ENCODE measurements at places on chromosomes 5 and 9.

- no peak for DNase-seq
Observed at GRCh38 chr5:88879724-88880123, 3.3 kb downstream of the MEF2C start.

DNA sequence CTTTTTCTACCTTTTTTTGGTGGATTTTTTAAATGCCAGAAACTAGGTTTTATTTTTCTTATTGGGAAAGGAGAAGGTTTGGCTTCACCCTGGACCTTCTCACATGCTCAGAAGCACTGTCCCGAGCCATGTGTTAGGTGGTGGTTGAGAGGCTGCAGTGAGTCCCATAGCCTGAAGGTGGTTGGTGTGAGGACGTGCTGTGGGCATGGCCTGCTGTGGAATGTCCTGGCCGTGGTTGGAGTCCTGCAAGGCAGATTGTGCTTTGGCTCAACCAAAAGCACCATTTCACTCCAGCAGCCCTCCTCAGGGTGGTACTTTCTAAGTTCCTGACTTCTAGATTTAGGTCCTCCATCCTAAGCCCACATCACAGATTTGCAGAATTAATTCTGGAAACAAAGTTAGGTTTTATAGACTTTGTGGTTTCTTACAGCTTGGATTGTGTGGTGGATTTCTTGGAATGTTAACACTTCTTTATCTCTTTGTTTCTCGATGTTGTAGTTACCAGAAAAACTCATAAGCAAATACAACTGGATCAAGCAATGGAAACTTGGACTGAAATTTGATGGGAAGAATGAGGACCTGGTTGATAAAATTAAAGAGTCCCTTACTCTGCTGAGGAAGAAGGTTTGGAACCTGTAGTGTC lies 22.6 kb downstream of the OTULIN start:
- DNase-seq = no peak

GRCh38 chr5:98519571-98519970 lies 253.9 kb upstream of the RGMB start:
- DNase-seq = peak; percentile 8

DNA sequence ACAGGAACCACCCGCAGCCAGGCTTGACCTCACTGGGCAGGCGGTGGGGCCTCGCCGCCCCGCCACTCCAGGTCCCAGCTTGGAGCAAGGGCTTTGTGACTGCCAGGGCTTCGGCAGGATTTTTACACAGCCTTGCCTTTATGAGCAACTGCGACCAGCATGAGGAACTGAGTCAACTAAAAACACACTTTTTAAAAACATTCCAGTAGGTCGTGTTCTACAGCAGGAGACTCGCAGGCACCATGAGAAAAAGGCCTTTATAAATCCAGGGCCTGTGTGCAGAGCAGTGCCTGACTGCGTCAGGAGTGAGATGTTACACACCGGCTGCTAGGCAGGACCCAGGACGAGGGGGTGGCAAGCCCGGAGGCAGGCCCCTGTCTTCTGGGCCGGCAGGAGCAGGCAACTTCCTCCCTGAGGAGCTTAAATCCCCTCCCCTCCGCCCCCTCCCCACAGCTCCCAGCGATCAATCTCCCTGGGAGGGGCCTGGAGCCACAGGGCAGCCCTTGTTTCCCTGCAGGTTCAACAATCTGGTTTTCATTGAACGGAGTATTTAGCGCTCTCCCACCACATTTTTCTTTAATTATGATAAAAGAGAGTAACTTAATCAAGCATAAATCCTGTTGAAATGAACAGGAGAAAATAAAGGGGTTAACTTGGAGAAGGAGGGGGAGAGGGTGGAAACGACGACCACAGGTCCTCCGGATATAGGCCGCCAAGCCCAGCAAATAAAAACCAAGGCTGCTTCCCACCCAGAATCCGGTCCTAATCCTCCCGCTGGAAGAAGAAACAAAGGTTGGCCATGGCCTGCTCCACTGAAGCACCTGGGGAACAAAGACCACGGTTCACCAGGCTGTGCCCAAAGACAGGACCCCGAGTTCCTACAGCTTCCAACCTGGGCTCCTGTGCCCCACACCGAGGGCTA lies 92.5 kb downstream of the ROR2 start:
- DNase-seq = no peak

DNA sequence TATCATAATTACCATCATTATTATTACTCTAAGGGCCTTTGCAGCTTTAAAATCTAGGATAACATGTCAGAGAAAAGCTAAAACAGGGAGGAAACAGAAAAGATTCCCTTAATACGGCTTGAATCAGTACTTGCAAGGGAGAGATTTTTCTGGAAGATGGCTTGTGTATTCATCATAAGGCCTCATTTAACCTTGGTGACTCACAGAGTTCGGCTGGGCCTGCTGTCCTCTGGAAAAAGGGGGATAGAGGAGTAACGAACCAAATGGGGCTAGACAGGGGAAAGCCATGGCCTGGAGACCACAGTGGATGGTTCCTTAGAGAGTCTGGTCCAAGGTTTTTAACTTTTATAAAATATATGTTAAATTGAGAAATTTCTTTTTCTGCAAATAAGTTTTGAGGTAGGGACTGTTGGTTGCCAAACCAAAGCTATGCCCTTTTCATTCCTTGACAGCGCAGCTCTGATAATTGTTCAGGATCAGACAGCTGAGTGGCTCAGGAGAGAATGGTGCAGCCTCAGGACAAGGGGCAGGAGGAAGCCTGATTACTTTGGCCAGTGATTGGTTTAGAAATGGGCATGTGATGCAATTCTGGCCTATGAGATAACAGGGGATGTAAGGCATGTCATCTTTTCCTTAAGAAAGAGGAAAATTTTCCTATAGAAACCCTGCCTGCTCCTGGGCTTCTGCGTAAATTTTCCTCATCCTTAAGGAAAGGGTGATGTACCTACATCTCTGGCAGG lies 25.6 kb upstream of the GSN start:
- peak; percentile 70 for DNase-seq

- DNase-seq = no peak
Observed at GRCh38 chr5:75243100-75243499, 6.4 kb upstream of the ANKRD31 start.

DNA sequence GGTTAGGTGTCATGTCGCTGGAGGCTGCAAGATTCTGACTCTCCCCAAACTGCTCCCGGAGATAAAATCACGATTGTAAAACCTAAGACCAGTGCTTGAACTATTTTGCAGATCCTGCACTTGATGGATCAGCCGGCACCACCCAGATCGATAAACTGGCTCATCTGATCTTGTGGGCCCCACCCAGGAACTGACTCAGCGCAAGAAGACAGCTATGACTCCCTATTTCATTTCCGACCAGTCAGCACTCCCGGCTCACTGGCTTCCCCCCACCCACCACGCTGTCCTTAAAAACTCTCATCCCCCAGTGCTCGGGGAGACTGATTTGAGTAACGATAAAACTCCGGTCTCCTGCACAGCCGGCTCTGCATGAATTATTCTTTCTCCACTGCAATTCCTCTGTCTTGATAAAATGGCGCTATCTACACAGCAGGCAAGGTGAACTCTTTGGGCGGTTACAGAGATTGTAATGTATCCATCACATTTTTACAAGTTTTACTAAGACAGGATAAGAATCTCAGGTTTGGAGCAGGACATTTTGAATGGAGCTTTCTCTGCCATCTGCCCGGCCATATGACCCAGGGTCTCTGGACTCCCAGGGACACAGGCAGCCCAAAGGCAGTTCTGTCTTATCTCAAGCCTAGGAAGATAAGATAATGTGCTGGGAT lies 10.6 kb upstream of the PPP1R26 start:
- peak; percentile 85 for DNase-seq

- peak; percentile 36 for DNase-seq
Observed at GRCh38 chr9:103707181-103707580, 386.9 kb upstream of the SMC2 start.

- DNase-seq = no peak
Observed at GRCh38 chr5:147081311-147081764, 153.5 kb upstream of the STK32A start.

Measured in ELR (cell line).